ENCODE measurements at places on chromosomes 7 and 10. TPM values are rescaled to one million over a fixed set of nuclear protein-coding genes. Genes with fewer than 3 reads are reported as not detected.

The DPYSL4 gene
- polyA plus RNA-seq = 14.0 TPM

The NPC1L1 gene
- polyA plus RNA-seq = 0.03 TPM

The HOXA2 gene
- polyA plus RNA-seq = 1.3 TPM

GRCh38 chr7:99499371-99499720 lies 735 bp downstream of the ZNF394 start:
- no peak for DNase-seq

DNA sequence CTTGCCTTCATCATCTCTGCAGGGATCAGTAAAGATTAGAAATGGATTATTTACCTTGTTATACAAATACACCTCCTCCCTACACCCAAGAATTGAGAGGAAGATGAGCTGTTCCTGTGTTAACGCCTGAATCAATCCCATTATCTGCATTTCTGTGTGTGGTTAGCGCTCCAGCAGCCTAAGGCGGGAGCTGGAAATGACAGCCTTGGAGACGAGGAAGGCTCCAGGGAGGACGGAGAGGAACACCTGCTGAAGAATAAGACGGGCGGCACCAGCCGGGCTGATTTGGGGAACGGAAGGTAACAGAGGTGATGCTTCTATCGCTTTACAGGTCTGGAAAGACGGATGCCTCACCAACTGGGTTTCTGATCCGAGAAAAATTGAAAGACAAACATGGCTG lies 34.2 kb upstream of the DDC start:
- no peak for DNase-seq

DNA sequence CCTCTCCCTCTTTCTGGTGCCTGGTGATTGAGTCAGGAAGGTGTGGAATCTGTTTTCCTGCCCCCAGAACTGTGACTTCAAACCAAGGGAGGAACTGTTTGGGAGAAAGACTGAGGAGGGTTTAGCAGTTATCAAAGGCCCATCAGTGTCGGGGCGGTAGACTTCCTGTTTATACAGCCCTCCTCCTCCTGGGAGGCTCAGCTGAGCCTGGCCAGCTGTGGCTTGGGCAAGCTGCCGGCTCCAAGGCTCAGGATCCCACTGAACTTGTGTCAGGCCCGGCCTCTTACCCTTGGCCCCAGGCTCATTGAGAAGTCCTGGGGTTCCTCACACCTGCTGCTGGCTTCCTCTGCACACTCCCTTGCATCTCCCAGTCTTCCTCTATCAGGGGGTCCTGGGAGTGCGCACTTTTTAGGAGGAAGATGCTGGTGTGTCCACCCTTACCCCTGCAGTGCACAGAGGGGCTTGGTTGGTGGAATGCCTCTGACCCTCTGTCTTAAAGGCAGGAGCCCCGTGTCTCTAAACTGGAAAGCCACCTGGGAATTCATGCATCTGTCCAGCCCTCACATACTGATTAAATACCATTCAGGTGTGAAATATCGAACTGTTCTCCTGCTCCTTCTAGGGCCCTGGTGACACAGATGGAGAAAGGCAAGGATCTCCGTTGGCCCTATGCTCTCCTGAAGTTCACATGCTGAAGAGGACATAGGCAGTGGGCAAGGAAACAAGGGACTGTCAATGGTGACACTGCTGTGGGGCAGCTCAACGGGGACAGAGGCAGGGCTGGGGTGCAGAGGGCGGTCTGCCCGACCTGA lies 32.4 kb downstream of the CXCL12 start:
- DNase-seq = no peak

- no peak for DNase-seq
These were observed 31.6 kb upstream of the LYZL1 start for GRCh38 chr10:29257106-29257783.

DNA sequence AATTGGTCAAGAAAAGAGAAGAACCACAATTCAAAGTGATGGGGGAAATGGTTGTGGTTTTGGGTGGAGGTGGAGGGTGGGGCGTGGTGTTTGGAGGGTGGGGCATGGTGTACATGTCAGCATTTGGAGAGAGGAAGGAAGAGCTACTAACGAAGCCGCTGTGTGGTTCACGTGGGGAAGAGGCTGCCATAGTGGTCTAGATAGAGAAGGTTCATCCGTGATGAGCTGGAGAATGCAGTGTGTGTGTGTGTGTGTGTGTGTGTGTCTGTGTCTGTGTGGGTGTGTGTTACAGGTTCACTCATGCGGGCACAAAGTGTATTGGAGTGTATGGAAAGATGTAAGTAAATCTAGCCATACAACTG lies 6.1 kb upstream of the VCL start:
- no peak for DNase-seq

- DNase-seq = no peak
These were observed at the start of gene GIMAP2 for GRCh38 chr7:150685219-150686029. TSS of gene GIMAP2 (plus strand) at chr7:150685706. CDS start at chr7:150687060, 1,354 bp downstream.

GRCh38 chr10:127920306-127921074 lies 13.6 kb downstream of the PTPRE start:
- DNase-seq = no peak

DNA sequence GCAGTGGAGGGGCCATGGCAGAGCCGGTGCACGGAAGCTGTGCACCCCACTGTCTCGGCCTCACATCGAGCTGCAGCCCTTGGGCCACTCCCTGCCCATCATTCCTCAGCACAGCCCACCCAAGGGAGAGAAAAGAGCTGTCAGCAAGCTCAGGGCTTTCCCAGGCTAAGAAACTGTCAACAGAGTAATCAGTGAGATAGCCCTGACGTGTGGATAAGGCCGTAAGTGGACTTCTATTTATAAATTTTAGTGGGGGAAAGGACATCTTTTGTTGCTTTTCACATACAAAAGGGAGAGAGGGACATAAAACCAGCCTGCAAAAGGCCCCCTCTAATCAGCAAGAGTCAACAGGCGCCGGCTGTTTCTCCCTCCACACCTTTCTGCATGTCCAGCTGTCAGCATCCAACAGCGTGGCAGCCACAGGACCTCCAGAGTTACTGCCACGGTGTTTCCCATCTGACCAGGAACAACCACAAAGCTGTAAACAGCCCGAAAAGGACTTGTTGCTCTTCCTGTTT lies 56.8 kb upstream of the DDC start:
- DNase-seq = no peak

DNA sequence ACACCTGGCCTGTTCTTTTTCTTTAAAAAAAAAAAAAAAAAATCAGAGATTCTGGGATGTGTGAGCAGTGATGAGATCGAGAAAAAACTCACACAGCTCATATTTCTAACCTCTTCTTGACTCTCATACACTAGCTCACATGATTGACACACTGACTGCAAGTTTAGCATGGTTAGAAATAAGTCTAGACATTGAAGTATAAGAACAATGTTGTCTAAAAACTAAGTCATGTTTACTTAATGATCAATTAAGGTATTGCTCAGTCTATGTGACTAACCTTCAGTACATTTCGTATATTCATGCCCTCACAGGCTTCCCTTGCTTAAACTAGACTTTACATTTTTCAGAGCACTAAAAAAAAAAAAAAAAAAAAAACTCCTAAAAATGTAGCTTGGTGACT lies 775.1 kb downstream of the GATA3 start:
- DNase-seq = no peak

DNA sequence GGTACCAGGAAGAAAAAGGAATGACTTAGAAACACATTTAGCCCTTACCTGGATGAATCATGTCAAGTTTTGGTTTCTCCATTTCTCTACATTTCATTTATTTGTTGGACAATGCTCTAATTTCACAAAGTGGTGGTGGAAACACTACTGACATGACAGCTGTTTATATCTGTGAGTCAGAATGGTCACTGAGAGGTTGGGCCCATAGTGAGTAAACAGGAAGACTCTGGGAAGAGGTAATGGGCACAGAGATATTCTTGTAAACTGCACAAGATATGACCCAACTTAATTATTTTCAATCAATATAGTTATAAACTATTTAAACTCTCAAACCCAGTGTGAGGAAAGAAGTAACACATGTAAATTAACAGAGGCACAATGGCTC lies 176.3 kb upstream of the MEOX2 start:
- DNase-seq = no peak

GRCh38 chr7:1922071-1922869 lies 252.2 kb downstream of the ELFN1 start:
- DNase-seq = no peak

DNA sequence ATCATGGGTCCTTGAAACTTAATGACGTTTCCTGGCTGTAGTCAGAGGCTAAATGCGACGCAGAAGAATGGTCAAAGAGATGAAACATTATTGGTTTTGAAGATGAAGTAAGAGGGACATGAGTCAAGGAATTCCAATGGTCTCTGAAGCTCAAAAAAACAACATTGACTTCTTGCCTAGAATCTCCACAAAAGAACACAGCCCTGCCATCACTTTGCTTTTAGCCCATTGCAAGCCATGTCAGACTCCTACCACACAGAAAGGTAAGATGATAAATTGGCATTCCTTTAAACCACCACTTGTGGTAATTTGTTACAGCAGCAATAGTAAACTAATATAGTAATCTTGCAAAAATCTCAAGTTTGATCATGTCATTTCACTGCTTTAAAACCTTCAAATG lies 109.4 kb downstream of the TMEM26 start:
- DNase-seq = no peak

DNA sequence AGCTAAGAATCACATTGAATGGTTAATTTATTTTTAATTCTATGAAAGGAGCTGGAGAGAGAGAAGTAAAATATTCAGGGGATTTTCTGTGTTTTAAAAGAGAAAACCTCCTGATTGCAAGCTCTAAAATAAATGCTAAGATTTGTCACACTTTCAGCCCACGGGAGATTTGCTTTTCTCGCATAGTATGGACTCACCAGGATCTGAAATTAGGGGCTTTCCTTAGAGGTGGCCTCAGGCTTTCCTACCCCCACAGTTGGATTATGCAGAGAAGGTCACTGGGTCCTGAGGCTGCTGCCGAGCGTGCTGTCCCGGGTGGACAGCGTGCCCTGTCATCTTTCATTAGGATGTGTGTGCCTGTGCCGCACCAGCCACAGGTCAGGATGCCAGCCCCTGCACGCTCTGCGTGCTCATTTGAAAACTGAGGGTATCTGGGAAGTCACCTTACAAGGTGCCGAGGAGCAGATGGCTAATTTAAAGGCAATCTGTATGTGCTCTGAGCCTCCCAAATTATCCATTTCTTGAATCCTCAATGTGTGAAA lies 258.8 kb downstream of the CELF2 start:
- no peak for DNase-seq

GRCh38 chr10:119291223-119291900 lies 84.0 kb downstream of the GRK5 start:
- DNase-seq = no peak

GRCh38 chr10:124125305-124126116 lies 32.1 kb upstream of the CHST15 start:
- DNase-seq = peak; percentile 58

- peak; percentile 9 for DNase-seq
These were observed 38.6 kb upstream of the ACSL5 start for GRCh38 chr10:112335111-112335867.

- DNase-seq = no peak
These were observed 21.3 kb downstream of the MKX start for GRCh38 chr10:27724287-27724686.

Data from A549 (cell line).